Activated T-helper 9 cell treated with anti-CD3 and anti-CD28 coated beads, Interleukin-2, amount 50 U/mL, for 16 hours (primary cell): ENCODE measurements at places on chromosomes 11 and 22.

GRCh38 chr11:134613646-134614045 lies 201.6 kb upstream of the B3GAT1 start:
- DNase-seq = no peak

DNA sequence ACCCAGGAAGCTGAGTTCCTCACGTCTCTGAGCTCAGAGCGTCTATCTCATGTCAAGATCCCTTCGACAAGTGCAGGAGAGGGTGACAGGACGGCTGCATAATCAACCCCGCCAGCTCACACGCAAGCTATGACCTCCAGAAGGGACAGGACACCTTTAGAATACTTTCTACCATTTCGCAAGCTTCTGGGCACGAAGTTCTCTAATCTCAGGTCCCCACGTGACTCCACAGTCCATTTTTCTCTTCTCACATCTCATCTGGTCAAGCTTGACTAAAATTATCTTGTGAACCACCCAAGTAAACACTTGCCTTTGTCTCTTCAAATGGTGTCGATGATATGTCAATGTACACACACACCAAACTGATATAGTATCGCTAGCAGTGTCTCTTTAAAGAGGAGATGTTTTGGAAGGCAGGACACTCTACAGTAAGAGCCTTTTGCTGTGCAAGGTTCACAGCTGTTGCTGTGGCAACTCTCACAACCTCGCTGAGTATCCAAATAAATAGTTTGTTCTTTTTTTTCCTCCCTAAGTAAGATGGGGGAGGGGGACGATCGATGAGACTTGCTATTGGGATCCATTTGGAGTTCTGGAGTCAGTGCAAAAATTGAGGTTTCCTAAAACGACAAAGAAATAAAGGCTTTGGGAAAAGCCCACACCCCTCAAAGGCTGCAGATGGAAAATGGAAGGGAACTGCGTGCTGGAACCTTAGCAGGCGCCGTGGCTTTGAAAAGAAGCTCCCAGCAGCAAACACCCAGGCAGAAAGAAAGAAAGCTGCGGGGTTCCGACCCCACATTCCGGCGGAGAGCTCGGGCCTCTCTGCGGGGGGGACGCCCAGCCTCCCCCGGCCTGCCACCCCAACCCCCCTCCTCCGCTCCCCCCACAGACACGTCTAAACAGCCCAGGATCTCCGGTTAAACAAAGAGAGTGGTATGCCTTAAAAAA lies 215.4 kb upstream of the UBASH3B start:
- DNase-seq = no peak

DNA sequence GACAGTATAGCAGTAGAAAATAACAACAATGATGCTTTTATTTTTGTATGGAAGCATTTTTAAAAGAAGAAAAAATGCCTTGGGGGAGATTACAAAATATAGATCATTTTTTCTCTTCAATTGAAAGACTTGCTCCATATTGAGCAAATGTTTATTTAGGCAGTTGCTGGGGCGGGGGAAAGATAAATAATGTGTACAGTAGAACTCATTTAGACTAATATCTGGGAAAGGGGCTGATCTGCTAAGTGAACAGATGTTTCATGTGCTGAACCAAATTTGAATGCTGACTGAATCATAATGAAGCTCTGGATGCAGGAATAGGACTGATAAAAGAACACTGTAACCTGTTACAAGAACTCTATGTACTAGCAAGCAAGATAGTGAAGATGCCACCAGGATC lies 457.1 kb upstream of the TENM4 start:
- no peak for DNase-seq

DNA sequence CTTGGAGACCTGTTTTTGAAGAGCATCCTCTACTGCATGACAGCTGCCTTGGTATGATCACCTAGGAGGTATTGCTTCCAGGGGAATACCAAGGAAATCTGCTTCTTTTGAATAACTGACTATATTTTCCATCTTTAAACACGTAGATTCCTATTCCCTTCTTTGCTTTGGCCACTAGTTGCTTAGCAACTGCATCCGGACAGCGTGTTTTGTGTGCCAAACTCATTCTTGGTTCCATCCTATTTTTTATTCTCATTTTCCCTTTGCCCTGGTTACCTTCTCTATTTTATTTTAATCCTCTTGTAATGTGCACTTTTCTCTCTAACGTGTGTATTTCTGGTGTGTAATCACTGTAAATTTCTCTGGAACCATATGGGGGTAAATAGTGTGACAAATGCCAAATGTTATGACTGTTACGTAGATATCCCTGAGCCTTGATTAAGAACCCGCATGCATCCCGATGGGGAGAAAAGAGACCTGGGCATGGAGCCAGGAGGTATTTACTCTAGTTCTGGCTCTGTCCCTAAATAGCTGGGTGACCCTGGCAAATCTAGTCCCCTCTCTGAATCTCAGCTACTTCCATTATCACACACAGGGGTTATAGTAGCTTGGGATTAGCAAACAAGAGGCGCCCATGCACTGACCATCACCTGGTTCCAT lies 241.7 kb downstream of the MIAT start:
- DNase-seq = no peak

DNA sequence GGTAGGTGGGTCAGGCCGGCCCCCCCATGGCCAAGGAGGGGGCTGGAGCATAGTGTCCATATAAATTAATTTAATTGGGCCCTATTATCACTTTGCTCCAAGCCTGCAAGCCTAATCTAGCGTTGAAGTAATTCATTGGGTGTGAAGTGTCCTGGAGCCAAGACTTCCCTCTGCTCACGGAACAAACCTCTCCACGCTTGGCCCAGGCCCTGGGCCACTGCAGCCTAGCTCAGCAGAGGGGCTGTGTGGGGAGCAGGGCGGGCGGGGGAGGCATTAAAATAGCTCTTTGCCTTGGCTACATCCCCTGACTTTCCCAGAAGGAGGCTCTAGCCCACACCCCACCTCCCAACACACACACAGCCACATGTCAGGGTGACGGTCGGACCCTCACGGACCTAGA lies 73.5 kb downstream of the THAP12 start:
- no peak for DNase-seq

GRCh38 chr22:37926771-37927636 lies 20.9 kb downstream of the MICALL1 start:
- no peak for DNase-seq

- no peak for DNase-seq
These were observed 89.7 kb downstream of the SNX19 start for GRCh38 chr11:130826572-130826971.
